T-helper 1 cell (primary cell): ENCODE measurements at places on chromosomes 11 and 22.

DNA sequence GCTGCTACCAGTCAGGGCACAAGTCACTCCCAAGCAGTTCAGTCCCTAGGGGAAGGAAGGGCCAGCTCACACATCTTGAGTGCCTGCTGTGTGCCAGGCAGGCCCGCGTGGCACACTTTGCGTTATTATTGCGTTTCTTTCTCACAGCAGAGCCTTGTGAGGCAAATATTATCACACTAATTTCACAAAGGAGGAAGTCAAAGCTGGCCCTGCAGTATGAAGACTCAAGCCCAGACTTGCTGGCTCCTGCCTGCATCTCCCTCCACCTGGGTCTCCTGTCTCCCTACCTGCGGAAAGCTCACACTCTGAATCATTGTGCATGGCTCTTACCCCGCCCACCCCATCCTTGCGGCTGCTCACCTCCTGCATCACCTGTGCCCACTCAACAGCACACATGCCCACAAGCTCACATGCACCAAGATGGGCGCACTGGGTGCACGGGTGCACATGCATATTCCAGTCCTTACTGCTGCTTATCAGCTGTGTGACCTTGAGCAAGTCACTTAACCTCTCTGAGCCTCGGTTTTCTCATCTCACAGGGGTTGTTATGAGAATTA is 31.7 kb upstream of the P2RY2 start:
- no peak for DNase-seq

GRCh38 chr11:8260202-8260966 is 3.3 kb downstream of the LMO1 start:
- DNase-seq = no peak

DNA sequence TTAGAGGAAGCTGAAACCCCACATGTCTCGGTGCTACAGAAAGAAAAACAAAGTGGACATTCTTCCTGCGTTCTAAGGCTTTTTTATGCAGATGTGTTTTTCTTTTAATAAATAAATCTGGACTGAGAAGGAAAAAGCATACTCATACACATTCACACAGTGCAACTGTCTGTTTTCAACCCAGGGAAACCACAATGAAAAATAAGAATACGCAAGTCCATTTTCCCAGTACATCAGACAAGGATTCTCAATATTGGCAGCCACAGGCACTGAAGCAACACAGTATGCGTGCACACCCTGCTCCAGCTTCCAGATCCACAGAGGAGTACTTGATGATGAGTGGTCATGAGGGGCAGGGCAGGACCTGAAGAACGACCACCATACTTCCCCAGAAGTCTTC is 86.9 kb downstream of the ETS1 start:
- no peak for DNase-seq

- DNase-seq = no peak
These were observed 922 bp upstream of the CSNK1E start for GRCh38 chr22:38317995-38318715.

- no peak for DNase-seq
These were observed 48.5 kb upstream of the VPREB1 start for GRCh38 chr22:22196018-22196533.

DNA sequence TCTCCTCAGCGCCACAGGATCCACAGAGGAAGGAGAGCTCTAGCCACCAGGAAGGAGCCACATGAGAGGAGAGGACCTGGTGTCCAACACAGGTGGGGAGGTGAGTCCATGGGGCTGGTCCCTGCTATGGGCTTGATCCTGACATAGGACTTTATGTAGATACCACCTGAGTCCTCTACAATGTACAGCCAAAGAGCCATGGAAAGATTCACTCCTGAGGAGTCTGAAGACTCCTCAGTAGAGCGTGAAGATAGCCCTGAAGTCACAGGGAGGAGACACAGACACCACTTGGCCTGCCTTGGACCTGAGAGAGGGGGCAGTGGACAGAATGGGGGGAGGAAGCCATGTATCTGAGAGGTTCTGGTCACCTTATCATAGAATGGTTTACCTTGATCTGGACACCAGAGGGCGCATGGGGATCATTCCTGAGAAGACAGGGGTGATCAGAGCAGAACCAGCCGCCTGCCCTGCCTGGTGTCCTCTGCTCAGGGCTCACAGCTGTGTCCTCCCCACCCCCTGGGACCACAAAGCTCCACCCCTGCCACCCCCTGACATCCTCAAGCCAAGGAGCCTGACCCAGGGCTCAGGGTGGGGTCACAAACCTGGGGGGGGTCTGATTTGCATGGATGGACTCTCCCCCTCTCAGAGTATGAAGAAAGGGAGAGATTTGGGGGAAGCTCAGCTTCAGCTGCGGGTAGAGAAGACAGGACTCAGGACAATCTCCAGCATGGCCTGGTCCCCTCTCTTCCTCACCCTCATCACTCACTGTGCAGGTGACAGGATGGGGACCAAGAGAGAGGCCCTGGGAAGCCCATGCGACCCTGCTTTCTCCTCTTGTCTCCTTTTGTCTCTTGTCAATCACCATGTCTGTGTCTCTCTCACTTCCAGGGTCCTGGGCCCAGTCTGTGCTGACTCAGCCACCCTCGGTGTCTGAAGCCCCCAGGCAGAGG is 77.0 kb downstream of the ZNF280B start:
- peak; percentile 29 for DNase-seq

DNA sequence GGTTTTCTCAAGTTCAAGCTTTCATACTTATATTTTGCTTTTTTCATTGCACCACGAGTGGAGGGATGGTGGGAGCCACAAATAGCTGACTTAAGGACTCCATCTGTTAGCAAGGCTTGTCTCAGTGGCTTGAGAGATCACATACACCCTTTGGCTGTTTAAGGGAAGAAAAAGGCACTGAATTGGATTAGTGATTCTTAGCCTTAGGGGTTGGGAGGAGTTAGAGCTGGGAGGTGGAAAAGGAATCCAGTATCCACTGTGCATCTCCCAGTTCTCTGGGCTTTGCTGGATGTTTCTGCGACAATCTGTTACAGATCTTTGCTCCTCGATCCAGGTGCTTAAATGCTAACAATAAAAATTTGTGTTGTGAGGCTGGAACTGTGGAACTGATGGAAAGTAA is 593.6 kb downstream of the CNTN5 start:
- no peak for DNase-seq

- no peak for DNase-seq
These were observed 47.2 kb downstream of the USP28 start for GRCh38 chr11:113828191-113828590.

DNA sequence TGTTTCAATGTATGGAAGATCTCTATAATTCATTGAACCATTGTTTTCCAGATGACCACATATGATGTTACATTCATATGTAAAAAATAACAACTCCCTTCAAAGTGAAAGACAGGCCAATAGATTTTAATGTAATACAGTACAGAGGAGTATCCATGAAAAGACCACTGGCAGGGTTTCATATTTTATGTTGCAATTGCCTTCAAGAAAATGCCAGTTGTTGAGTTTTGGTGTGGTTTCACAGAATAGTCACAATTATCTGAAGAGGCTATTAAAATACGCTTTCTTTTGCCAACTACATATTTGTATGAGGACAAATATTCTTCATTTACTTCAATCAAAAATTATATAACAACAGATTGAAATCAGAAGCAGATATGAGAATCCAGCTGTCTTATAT is 14.3 kb downstream of the AMOTL1 start:
- DNase-seq = no peak

DNA sequence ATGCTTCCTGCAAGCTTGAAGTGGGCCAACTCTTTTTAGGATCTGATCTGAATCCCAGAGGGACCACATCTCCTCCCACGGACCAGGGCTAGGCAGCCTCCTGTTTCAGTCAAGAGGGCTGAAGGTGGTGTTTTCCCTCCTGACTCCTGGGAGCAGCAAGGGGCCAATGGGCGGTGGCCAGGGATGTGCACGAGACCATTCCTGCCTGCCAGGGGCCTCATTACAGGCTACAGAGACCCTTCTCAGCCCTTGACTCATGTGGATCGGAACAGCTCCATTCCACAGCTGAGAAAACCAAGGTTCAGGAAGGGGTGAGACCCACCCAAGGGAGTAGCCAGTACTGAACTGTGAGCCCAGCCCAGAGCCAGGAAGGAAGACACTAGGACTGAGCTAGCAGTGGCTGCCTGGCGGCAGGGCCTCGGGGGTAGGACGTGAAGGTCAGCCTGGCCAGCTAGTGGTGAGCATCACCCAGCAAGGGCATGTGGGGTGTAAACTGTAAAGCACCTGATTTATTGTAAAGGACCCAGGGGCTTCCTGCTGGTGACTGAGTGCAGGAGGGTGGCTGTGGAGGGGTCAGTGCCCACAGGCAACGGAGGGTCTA is 3.4 kb upstream of the P2RY6 start:
- no peak for DNase-seq

- DNase-seq = no peak
These were observed 91.0 kb upstream of the ARHGAP32 start for GRCh38 chr11:129283141-129283540.

DNA sequence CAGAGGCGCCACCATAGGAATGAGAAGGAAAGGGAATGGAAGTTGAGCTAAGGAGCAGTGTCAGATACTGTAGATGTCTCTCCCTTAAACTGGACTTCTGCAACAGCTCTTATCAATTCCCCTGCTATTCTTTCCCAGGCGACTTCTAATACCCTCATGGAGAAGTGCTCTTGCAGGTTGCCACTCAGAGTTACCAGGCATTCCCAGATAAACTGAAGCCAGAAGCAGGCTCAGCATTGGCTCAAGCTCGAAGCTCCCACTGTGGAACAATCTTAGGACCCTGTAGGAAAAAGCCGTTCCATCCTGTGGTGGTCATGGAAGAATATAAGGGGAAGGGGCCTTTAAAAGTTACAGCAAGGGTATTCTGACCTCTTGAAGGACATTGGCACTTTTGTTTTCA is 208.7 kb upstream of the PLET1 start:
- no peak for DNase-seq

DNA sequence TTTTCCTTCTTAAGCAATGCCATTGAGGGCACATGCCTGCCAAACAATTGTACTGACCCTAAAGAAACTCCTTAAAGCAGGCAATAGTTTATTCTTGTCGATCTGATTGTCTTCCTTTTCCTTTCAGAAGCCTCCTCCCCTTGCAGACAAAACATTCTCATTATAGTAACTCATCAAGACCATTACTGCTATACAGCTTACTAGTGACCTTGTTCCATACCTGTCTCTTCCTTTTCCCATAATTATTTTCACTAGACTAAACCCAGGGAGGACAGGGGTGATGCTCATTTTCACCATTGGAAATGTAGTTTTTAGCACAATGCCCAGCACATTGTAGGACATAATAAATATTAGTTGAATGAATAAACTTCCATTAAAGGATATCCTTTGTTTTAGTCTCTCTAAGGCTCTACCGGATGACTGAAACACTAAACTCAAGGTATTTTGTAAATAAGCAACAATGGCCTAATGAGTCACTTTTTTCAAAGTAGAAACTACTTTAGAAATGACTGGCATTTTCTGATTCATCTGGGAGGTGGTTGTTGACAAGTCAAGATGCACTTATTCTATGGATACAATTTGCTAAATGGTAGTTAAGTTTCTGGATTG is 9.3 kb upstream of the MSANTD4 start:
- peak; percentile 60 for DNase-seq

DNA sequence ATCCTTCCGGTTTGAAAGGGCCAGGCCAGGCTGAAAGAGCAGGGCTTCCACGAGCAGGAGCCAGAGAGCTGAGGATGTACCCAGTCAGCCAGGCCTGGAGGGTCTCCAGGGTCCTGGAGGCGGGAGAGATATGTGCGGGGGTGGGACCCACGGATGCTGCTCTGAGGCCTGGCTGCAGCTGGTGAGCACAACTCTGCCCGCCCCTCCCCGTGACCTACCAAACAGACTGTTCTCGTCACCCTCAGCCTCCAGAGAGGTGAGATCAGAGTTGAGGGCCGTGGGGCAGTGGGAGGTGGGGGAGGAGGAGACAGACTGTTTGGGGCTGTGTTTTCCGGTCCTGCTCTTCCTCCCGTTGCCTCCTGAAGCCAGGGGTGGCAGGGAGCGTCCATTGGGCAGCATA is 42.2 kb downstream of the TRIOBP start:
- DNase-seq = no peak

- DNase-seq = no peak
These were observed 6.5 kb downstream of the ASPHD2 start for GRCh38 chr22:26435327-26436093.

- no peak for DNase-seq
These were observed 6.5 kb upstream of the SOX10 start for GRCh38 chr22:37990862-37991261.

DNA sequence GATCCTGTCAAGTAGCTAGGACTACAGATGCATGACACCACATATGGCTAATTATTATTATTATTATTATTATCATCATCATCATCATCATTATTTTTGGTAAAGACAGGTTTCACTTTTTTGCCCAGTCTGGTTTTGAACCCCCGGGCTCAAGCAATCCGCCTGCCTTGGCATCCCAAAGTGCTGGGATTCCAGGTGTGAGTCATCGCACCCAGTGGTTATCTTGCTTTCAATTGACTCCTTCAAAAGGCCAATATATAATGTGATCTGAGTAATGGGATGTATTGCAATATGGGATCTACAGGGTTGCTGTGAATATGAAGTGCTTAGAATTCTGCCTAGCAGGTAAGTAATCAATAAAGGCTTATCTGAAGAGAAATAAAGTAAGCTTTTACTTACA is 221.2 kb downstream of the SBF2 start:
- no peak for DNase-seq

- DNase-seq = no peak
These were observed 32.6 kb upstream of the CRYBB3 start for GRCh38 chr22:25167082-25167481.

DNA sequence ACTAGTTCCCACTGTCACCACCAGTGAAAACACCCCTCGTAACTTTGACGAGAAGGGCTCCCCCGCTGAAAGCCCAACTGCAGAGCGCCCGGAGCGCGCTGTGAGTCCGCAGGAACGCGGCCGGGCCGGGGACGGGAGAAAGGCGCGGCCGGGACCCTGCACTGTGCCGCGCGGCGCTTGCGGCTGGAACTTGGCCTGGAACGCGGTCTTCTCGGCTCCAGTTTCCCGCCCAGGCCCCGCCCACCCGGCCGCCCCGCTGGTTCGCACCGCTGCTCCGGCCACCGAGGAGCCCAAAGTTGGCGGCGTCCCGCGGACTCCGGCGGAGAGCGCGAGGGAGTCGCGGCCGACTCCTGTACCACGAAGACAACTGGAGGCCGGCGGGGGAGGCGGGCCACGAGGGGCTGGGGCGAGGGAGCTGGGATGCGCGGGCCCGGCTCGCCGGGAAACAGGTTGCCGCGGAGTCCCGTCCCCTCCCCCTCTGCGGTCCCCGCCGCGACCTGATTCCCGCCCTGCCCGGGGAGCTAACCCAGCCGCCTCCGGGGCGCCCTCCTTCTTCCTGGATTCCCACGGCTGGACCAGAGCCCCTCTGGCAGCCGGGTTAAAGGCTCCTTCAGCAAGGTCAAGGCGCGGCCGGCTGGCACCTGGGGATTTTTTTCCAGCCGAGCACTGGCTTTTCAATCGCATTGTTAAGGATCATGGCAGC is 3.4 kb downstream of the TENM4 start:
- DNase-seq = no peak

- DNase-seq = no peak
These were observed 30.2 kb upstream of the APOBEC3A start for GRCh38 chr22:38927033-38927781.
